Left ventricle myocardium superior (tissue), 1 donor: ENCODE measurements at places on chromosomes 11 and 22.

- no peak for DNase-seq
Observed at GRCh38 chr11:36791957-36792356, 193.9 kb upstream of the RAG2 start.

DNA sequence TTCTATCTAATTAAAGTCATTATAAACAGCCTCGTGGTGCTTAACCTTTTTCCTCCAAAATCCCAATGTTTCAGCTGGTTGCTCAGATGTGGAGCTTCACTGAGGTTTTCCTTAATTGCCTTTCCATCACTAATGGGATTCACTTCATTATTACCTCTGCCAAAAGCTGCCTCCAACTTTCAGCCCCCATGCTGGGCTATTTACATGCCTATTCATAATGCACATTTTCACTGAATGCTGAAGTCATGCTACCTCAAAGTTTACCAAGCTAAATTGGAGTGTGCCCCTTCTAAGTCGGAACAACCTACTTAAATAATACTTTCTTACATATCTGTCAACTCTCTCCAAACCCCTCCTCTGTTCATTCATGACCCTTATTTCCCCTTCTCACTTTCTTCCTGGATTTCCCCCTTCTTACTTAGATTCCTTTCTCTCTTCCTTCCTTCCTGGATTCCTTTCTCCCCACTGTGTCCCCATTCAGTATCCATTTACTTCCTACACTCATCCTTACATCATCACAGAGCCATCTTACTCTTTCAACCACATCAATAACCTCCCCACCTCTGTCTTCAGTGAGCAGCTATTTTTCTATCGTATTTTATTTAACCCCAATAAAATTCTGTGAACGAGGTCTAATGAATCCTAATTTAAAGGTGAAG, 887.3 kb upstream of the TENM4 start:
- no peak for DNase-seq

GRCh38 chr11:70470127-70470526, 71.8 kb downstream of the CTTN start:
- DNase-seq, result no peak

DNA sequence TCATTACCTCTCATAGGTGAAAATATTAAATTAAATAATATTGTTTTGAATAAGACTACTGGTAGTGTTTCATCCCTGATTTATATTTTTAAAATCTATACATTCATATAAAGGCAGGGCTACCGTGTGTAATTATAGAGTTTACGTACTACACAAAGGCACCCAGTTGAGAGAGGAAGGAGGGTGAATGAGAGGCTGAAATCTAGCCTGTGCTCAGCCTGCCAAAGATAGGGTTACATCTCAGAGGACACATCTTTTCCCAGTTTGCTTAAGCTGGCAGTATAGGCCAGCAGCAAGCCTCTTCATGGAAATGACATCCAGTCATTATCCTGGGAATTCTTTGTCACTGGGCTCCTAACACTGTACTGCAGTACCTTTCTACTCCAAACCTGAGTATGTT, 7.5 kb upstream of the B3GNT6 start:
- DNase-seq, result no peak

DNA sequence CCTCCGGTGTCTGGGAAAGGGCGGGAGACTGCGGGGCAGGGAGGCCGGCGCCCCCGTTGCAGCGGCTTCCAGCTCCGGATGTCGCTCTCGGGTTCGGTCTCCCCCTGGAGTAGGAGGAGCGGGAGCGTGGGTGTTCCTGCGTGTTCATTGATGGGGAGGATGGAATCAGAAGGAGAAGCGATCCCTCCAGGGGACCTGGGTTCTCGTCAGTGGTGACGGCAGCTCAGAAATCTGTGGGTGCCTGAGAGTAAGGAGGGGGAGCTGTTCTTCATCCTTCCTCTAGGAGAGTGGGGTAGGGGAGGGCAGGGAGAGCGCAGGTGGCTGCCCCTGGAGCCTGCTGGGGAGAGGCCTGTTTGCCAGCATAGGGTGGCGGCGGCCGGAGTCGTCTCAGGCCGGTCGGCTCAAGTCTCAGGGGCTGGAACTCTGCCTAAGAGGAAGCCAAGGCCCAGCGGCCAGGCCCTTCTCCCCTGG, 1.1 kb downstream of the UBASH3B start:
- DNase-seq, result peak; percentile 52

GRCh38 chr11:73298233-73298632, 9.8 kb upstream of the ARHGEF17 start:
- no peak for DNase-seq

DNA sequence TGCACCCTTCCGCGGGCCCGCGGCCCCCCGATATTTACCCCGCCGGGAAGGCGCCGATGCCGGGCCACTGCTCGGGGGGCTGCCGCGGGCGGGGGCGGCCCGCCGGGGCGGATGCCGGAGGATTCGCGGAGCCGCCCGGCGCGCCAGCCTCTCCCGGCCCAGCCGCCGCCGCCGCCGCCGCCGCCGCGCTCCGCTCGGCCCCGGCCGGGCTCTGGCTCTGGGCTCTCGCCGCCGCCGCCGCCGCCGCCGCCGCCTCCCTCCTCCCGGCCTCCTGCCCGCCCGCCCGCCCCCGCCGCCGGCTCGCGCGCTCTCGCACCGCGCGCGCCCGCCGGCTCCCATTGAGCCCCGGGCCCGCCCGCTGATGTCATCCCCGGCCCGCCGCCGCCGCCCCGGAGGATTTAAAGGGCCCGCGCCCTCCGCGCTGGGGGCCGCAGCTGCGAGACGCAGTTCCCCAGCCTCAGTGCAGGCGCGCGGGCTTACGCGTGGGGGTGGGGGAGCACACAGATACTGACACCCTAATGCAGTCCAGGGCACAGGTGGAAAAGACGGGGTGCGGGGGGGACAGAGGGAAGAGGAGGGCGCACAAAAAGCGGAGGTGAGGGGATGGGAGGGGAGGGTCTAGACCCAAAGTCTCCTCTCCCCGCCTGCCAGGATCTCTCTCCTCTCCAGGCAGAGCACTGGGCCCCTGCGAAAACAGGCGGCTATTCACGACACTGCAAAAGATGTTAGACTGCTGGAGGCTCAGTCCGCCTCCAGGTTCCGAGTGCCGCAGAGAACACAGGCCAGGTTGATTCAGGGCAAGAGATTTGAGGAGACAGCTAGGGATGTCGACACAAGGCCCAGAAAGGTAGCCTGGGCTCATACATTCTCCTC, at the start of gene CSNK1E:
CSNK1E (minus strand) TSS at position 312 of the 873 bp plus-strand sequence. CDS start 3,276 bp downstream, outside the sequence.
- DNase-seq, result peak; percentile 92

DNA sequence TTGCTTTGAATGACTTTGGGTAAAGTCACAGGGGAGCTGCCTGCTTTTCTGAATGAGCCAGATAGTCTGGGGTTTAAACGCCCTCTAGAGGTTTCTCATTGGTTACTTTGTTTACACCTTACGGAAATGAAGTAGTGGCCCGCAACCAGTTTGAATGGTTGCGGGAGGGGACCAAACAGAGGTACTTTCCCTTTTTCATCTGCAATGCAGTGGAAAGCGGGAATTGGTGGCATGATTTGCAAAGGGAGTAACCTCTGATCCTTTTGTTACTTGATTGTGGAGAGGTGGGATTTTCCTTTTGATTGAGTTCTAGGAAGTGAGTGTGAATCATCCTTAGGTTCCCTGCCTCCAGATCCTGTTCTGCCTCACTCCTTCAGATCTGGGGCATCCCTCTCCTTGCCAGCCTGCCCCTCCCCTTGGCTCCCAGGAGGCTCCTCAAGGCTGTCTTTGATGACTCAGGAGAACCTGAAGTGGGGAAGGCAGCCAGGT, 15.9 kb upstream of the GLYATL1 start:
- no peak for DNase-seq

GRCh38 chr22:42068291-42068690, 2.3 kb downstream of the NAGA start:
- DNase-seq, result no peak

DNA sequence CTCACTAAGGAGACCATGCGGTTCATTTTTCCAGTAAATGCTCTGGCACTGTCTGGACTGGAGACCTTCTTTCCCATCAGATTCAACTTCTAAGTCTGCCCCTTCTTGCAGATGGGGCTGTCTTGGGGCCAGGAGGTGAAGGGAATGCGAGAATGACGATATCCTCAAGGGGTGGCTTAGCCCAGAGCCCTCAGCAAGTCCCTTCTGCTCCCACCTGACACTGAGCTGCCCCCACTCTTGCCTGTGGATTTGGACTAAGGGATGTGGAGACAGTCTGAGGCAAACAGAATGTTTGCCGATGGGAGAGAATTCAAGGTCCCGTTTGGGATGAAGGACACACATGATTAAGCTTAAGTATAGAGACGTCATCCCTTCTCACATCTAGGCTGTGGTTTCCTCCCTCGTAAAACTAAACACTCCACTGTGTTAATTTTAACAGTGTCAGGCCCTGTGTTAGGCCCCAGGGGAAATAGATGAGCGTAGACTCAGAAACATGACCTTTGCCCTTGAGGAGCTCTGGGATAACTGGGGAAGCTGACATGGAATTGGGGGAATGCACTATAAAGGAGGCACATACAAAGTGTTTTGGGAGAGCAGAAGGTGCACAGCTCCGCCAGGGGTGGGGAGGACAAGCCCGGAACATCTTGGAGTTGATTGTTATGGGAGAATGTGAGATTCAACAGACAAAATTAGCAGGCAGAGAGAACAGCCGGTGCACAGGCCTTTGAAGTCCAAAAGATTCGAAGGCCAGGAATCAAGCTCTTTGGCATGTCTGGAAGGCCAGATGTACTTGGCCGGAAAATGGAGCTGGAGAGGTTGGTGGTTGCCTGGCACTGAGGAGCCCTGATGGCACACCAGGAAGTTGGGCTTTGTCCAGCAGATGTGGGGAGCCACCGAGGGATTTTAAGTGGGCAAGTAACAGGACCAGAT, 71.6 kb downstream of the ST3GAL4 start:
- DNase-seq, result no peak

DNA sequence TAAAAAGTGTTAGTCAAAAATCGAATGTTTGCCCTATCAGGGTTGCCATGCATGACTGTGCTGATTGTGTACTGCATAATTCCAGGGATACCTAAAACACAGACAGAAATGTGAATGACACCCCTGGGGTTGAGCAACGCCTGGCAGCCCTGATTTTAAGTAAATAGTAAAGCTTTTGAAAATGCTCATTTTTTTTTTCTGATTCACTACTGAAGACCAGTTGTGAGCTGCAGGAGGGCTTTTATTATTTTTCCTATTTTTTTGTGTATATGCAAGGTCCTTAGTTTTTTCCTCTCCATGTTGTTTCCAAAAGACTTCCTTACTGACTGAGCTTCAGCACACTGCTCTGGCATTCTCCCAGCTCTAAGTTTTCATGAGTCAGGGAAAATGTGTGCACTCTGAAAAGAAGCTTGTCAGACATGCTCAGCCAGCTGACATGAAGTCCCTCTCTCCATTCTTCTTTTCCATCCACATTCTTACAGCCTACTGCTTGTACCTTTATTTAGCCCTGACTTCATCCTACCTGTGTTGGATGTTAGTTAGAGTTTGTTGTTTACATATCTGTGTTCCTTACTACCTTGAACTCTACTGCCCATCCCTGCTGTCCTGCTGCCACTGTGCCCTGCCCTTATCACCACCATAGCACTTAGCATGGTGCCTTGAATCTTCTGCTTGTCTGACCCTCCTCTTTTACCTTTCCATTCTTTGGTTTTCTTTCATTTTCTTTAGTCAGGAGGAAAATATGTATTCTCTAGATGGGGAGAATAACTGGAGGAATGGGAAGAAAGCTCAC, 79.5 kb downstream of the HORMAD2 start:
- no peak for DNase-seq

GRCh38 chr22:42283278-42284201, 13.1 kb upstream of the TCF20 start:
- DNase-seq, result peak; percentile 29

DNA sequence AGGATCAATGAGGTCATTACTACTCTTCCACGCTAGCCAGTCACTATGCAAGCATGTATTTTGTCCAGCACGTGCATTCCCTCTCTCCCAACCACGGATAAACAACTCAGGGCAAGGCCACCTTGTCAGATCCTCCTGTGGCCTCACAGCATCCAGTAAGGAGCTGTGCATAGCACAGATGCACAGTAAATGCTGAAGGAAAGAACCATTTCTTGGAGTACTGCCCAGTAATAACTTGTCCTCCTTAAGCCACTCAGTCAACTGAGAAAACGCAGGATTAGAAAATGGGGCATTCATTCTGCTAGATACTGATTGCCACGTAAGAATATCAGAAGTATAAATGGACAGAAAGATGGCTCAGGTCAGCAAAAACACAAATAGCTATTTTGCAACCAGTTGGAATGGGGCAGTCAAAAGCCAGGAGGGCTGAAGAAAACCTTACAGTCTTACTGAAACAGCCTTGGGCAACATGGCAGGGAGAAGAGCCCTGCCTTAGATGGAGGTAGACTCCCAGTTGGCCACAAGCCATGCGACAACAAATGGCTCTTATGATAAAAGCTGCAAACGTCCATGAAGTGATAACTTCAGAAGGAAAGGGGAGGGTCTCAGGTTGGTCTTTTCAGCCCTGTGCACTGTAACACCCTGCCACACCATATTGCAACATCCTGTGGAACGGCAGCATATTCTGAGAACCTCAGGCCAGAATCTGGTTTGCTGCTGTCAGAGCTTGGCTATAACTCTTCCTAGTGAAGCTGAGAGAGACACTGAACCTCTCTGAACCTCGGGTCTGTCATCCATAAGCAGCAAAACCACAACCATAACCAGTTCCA, 23.0 kb downstream of the PC start:
- no peak for DNase-seq

GRCh38 chr11:101428918-101429317, 154.9 kb downstream of the TRPC6 start:
- no peak for DNase-seq

DNA sequence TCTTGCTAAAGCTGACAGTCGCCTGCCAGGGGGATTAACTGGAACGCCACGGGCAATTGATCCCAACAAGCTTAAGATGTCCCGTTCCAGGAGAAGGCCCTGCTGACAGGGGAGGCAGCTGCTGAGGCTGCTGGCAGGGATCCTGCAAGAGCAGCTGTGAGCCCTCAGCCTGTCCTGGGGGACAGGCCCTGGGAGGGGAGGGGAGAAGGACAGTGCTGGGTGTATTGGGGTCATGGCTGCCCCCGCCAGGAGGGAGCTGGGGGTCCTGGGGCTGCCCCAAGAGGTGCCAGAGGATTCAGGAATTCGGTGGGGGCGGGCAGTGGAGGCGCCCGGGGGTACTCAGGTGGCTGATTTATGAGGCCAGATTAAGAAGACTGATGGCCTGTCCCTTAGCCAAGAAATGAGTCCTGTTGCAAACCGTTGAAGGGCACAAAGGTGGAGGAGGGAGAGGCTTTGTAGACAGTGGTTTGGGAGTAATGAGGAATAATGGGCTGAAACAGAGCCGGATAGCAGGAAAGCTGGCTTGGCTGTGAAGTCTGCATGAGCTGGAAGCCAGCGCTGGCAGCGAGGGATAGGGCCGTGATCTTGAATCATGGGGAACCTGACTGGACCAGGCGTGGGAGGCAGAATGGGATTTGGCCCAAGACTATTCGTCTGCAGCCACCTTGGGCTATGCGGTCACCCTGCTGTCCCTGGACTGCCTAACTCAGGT, 133.5 kb downstream of the CACNA1I start:
- peak; percentile 67 for DNase-seq

DNA sequence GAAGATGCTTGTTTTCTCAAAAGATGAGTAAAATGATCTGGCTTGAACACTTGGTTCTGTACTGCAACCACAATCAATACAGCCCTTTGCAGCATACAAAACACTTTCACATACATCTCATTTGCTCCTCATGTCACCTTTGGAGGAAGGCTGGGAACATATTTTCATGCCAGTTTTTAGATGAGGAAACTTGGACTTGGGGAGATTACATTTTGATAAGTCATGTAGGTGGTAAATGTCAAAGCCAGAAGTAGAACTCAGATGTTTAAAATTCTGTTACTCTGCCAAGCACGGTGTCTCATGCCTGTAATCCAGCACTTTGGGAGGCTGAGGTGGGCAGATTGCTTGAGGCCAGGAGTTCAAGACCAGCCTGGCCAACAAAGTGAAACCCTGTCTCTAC, 121.8 kb downstream of the MICAL2 start:
- no peak for DNase-seq
